NCI-H446 (cell line): ENCODE measurements at places on chromosomes 1 and 21.
A peak's percentile ranks its signal among the peaks of the same experiment; 100 is the strongest.

- peak; percentile 81 for DNase-seq
Measured at GRCh38 chr1:55399346-55399745, 184.2 kb upstream of the USP24 start.

- no peak for DNase-seq
Measured at GRCh38 chr1:20480951-20481617, 4.9 kb downstream of the CAMK2N1 start.

GRCh38 chr21:42652527-42653230, 742 bp upstream of the PDE9A start:
- peak; percentile 82 for DNase-seq

- DNase-seq: no peak
Measured at GRCh38 chr1:242197907-242198820, 199.3 kb upstream of the MAP1LC3C start.

DNA sequence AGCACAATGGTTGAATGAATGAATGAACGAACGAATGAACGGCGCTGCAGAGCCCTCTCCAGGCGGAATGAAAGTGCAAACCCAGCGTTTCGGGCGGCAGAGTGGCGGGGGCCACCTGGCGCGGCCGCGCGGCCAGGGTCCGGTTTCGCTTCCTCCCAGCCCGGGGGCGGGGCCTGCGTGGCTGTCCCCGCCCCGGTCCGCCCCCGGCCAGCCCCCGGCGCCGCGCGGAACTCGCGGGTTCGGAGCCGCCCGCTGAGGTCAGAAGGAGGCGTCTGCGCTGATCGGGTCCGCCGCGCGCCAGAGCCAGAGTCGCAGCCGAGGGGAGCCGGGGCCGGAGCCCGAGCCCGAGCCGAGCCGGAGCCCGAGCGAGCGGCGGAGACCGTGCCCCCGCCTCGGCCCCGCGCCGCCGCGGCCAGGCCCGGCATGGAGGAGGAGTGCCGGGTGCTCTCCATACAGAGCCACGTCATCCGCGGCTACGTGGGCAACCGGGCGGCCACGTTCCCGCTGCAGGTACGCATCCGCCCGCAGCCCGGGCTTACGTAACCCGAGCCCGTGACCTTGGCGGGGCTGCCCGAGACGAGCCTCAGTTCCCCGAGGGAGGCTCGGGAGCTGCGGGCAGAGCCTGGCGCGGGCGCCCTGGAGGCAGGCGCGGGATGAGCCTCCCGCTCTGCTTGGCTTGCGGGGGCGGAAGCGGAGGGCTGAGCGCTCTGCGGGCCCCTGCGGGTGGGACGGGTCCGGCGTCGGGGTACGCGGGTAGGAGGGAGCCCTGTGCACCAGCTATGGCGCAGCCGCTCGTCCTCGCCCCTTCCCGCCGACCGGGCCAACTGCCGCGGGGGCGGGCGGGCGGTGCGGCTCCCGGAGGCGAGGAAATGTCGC, at the start of gene PDXK:
PDXK (plus strand) TSS at position 258 of the 876 bp plus-strand sequence; CDS start at position 424, 166 bp downstream.
- DNase-seq: peak; percentile 83

DNA sequence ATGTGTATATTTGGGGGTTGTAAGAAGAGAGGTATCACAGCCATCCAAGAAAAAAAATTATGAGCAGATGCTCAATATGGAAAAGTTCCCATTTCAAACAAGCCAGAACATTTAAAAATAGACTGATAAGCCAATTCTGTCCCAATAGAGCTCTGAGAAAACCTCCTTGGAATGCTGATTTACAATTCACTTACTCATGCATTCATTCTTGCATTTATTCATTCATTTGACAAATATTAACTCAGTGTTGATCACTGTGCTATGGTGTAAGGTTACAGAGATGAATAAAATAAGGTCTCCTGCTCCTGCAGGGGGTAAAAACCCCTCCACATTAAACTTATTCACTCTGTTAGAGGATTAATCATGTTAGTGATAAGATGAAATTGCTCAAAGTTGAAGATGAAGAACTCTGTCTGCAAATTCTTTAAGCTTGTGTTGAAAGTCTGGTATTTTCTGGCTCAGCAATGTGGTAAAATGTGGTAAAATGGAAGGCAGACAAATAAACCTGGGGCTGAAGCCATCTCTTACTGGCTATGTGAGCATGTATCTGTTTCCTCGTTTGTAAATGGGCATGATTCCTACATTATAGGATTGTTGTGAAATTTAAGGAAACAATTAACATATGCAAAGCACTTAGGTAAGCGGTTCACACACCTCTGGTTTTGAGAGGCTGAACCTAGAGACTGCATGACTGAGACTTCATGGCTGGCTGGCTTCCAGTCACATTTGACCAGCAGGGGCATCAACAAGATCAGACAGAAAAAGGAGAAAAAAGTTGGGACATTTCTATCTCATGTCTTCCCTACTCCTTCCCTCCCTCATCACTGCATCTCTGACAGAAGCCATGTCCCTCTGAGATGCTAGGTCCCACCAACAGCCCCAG, 45.0 kb upstream of the DAB1 start:
- peak; percentile 12 for DNase-seq
